ENCODE measurements at places on chromosomes 12 and 14.

DNA sequence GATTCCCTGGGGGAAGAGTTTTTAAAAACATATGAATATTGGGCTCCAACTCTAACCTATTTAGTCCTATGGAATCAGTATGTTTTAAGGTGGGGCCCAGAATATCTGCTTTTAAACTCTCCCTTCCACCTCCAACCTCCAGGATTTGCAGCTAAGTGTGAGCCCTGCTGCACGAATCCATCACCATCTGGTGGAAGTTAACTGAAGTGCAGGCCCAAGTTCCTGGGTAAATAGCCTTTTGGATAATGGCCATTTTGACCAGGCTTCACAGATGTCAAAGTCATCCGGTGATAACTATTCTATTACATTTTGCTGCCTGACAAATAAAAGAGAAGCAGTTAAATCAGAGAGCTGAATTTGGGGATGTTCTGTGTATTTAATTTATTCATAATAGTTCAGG, 58.1 kb upstream of the RMST start:
- DNase-seq: peak; percentile 1

DNA sequence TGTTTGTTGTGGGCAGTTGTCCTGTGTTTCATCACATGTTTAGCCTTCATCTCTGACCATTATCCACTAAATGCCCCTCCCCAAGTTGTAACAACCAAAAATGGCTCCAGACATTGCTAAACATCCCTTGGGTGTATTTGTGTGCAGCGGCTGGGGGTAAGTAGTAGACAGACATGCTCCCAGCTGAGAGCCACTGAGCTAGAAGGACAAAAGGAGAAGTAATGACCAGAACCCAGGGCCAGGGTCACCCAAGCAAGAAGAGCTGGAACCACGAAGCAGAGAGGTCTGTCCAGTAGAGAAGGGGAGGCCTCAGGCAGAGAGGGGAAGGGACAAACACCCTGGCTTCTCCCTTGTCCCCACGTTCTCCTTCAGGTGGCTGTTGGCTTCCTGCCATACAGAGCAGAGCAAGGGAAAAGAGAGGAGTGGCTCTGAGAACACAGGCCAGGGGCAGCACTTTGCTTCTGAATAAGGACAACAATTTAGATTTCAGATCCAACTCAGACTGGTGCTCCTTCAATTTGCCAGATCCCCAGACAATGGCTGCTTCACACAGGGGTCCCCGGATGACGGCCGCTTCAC, 55.2 kb downstream of the NDUFA12 start:
- DNase-seq: no peak

- DNase-seq: no peak
These were observed 218.1 kb downstream of the C12orf75 start for GRCh38 chr12:105548626-105549025.

DNA sequence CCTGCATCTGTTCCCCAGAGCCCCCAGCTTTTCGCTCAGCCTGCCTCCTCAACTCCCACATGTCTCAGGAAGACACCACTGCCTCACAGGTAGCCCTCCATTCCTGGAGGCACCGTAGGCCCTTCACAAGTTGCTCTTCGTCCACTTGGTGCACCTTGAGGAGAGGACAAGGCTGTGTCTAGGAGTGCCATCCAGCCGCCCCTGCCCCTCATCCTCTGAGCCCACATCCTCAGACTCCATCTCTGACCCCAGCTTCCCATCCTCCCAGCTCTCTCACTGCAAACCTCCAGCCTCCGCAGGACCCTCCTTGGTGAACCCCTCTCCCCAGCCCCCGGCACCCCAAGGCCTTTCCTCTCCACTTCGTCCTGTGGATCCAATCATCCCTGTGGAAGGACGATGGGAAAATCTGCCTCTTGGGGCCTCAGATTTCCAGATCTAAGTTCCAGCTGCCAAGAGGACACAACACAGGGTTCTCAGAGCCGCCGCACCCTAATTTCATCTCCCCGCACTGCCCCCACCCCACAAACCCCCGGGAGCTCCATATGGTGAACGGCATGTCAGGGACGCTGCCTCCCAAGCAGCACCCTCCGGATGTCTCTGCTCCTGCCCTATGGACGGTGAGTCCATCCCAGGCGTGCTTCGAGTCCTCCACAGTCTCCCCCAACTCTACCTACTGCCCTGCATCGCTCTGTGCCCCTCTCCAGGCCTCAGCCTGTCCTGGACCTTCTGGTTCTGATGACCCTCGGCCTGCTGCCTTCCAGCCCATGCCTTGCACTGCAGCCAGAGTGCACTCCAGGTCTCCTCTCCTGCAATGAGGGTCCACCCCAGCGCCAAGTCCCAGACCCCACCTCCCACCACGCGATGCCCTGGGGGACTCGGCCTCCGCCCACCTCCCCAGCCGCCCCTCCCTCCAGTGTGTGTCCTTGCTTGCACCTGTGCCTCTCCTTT, 314.1 kb upstream of the DIO3 start:
- DNase-seq: no peak

- no peak for DNase-seq
These were observed 20.8 kb downstream of the TRAFD1 start for GRCh38 chr12:112146123-112146522.

GRCh38 chr14:102795060-102795925, 18.0 kb downstream of the TRAF3 start:
- no peak for DNase-seq

DNA sequence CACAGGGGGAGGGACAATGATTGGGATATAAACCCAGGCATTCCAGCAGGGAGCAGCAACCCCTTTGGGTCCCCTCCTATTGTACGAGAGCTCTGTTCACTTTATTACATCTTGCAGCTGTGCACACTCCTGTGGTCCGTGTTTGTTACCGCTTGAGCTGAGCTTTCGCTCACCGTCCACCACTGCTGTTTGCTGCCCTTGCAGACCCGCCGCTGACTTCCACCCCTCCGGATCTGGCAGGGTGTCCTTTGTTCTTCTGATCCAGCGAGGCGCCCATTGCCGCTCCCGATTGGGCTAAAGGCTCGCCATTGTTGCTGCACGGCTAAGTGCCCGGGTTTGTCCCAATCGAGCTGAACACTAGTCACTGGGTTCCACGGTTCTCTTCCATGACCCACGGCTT, 64.1 kb downstream of the E2F7 start:
- DNase-seq: no peak

DNA sequence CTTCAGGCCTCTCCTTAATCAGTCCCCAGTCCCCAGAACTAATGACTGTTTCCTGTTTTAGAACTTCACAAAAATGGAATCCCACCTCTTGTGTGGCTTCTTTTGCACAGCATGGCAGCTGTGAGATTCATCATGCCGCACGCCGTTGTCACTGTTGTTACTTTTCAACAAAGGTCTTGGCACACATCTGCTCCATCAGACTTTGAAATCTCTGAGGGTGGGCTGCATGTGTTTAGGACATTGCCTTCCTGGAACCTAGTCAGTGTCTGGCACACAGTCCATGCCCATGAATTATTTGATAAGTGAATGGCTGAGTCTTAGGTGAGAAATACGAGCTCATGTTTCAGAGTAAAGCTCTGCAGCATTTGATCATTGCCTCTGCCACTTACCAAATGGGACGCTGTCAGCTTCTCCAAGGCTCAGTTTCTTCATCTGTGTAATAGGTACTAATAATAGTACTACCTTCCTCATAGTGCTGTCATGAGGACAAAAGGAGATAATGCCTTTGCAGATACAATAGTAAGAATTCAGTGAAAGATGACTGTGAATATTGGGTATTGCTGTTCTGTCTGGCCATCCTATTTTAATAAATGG, 90.4 kb downstream of the SRRM4 start:
- DNase-seq: no peak

GRCh38 chr12:115194448-115194847, 510.5 kb upstream of the TBX3 start:
- DNase-seq: no peak

GRCh38 chr14:101058571-101058970, 155.0 kb upstream of the RTL1 start:
- no peak for DNase-seq

DNA sequence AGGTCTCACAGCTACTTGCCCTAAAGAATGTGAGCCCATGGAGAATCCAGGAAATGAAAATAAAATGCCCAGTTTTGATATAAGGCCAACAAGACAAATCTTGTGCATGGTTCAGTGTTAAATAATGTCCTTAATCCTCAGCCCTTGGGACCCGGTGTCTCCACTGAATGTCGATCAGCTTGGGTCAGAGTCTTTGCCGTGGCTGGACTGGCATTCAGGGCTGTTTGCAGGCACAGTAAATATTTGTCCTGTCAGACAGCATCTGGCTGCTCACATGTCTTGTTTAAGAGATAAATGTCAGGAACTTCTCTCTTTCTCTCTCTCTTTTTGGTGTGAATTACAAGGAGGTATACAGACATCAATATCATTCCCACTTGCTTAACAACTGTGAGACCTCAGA, 452.5 kb downstream of the FUT8 start:
- DNase-seq: no peak

DNA sequence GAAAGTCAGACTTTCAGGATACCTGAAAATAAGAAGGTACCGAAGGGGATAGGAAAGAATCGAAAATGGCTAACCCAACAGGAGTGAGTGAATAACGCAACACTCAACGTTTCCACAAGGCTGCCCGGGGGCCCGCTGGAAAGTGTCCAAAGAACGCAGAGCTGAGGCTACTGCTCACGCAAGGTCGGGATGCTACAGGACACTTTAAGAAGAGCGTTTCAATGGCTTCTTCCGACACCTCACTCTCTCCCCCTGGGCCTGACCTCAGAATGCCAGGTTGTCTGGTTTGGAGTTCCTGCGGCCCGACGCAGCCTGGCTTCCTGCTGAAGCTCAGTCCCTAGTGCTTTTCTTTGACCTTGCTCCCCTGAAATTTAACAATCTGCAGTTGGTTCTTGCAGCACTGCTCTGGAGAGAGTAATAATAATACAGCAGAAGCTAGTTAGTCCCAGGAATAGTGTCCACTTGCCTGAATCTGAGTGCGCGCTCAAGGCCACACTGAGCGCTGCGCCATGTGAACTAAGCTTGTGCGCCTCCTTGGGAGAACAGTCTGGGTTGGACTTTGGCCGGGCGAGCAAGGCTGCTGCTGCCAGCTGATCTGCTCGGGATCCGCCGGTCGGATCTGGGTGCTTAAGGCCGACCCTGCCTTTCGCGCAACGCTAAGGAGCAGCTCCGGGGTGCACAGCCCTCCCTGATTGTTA, 2.0 kb upstream of the ALX1 start:
- DNase-seq: no peak

DNA sequence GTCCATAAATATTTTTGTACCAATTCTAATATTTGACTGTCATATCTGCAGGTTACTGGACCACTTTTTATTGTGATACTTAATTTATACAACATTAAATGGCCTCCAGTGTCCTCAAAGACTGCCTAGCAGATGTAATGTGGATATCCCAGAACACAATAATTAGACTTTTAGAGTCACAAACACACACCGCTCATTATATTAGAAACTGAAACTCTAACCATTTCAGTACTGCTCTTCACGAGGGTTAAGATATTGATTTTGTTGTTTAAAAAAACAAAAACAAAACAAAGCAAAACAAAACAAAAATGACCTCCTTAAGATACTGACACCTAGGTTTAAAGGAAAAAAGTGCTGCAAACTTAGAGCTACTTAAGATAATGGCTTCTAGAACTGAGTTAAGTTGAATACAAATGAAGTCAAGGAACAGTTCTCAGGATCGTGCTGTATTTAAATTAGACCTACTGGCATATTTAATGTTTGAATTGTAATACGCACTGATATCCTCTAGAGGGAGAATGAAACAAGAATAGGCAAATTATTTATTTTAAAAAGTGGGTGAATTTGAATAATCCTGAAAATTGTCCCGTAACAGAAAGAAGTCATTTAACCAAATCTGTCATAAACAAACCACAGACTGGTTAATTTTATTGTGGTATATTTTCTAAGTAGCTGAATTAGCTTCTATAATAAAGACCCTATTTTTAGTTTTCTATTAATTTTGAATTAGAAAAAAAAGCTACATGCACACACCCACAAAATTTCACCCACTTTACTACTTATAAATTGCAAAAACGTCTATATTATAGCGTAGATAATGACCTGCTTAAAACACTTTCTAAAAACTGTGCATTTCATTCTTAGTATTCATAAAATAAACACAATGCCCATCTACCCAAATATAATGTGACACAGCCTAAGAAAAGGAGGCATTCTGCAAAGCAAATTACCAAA, 395.2 kb upstream of the DCN start:
- no peak for DNase-seq

DNA sequence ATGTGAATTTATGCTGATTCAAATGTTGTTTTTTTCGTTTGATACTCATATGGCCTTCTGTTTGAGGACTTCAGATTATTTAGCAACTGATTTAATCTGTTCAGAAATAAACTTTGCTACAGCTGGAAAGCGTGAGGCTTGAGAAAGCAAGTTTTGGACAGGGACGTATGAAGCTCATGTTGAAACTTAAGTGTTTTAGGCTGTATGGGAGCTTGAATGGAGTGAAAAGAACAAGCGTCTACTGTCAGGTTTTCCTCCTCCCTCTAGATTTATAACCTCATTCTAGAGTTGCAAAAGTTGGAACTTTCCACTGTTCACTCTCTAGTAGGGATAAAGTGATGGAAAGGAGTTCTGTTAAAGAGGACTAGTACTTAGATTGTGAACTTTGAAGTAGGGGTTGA, 1.0 kb downstream of the PRPF39 start:
- no peak for DNase-seq

GRCh38 chr12:253116-253831, 9.4 kb downstream of the SLC6A13 start:
- no peak for DNase-seq
